Trophoblast cell (in vitro differentiated cells and primary cell): ENCODE measurements at places on chromosomes 4 and X.

DNA sequence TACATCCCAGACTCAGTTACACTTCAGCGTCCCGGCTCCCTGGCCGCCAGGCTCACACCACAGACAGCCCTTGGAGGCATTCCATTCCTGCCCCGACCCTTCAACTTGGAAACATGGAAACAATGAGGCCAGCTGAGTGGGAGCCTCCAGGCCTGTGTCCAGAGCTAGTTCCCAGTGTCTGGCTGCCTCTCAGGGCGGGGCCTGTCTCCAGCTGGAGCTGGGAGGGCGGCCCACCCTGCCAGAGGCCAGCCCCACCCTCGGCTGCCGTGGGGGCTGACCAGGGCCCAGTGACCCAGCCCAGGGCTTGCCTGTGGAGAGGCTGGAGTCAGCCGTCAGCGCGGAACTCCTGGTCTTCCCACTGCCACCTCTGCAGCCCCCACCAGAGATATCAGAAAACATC is 37.4 kb upstream of the SPON2 start:
- peak overlapping the region; percentile 88 for H3K27ac ChIP-seq
- H3K27me3 ChIP-seq: no peaks in the 10 kb centered on the region
- H3K4me3 ChIP-seq: no peak overlapping the region
- peaks cover 42% of the 10 kb centered on the region for H3K36me3 ChIP-seq
- peak; percentile 27 for DNase-seq

- H3K4me3 ChIP-seq: peak overlapping the region; percentile 66
- no peak overlapping the region for H3K27ac ChIP-seq
- no peaks in the 10 kb centered on the region for H3K36me3 ChIP-seq
- peak; percentile 22 for DNase-seq
Measured at GRCh38 chr4:122827258-122827878, 737 bp downstream of the FGF2 start.

DNA sequence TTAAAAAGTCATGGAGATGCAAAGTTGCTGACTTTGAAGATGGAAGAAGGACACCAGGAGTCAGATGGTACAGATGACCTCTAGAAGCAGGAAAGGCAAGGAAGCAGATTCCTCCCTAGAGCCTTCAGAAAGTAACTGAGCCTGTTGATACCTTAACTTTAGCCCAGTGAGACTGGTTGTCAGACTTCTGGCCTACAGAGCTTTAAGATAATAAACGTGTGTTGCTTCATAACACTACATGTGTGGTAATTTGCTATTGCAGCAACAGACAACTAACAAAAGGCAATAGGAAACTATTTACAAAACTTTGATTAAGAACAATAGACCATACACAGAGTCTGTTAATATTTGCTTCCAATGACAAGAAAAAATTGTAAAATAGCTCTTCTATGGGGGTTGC is 102.0 kb upstream of the USP38 start:
- peak; percentile 23 for DNase-seq
- H3K27me3 ChIP-seq: no peaks in the 10 kb centered on the region
- H3K36me3 ChIP-seq: no peaks in the 10 kb centered on the region
- no peak overlapping the region for H3K4me3 ChIP-seq

GRCh38 chr4:163878336-163879121 is 384.0 kb downstream of the TMA16 start:
- no peaks in the 10 kb centered on the region for H3K4me1 ChIP-seq
- no peak overlapping the region for H3K27ac ChIP-seq
- no peaks in the 10 kb centered on the region for H3K36me3 ChIP-seq
- no peak overlapping the region for H3K4me3 ChIP-seq
- no peaks in the 10 kb centered on the region for H3K27me3 ChIP-seq
- no peak for DNase-seq

DNA sequence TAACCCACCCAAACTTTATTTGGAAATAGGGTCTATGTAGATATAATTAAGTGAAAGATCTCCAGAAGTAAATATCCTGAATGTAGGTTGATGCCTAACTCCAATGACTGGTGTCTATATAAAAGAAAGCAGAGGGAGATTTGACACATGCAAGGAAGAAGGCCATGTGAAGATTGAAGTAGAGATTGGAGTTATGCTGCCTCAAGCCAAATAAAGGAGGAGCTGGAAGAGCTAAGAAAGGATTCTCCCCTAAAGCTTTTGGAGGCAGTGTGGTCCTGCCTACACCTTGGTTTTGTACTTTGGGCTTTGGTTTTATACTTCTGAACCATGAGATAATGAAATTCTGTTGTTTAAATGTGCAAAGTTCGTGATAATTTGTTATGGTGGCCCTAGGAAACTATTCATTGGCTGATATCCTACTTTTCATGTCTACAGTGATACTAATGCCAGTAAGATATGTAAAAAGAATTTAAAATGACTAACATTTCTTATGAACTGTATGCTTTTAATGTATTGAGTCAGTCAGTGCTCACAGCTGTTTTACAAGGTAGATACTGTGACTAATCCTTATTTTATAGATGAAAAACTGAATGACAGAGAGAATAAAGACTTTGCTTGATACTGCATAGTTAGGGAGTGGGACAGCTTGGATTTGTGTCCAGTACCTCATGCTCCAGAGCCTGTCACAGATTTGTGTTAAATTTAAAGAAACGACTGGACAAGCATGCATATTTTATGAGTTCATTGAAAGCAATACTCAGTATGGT is 5.9 kb upstream of the RAB40AL start:
- H3K4me3 ChIP-seq: no peak overlapping the region
- no peak for DNase-seq
- H3K36me3 ChIP-seq: no peaks in the 10 kb centered on the region
- no peaks in the 10 kb centered on the region for H3K4me1 ChIP-seq

GRCh38 chrX:129655547-129656249 is 942 bp upstream of the APLN start:
- no peak overlapping the region for H3K27ac ChIP-seq
- DNase-seq: no peak
- peaks cover 11% of the 10 kb centered on the region for H3K4me1 ChIP-seq

- no peak overlapping the region for H3K27ac ChIP-seq
- H3K27me3 ChIP-seq: no peaks in the 10 kb centered on the region
- no peaks in the 10 kb centered on the region for H3K4me1 ChIP-seq
- no peaks in the 10 kb centered on the region for H3K36me3 ChIP-seq
Measured at GRCh38 chr4:101197350-101197749, 150.0 kb downstream of the PPP3CA start.

DNA sequence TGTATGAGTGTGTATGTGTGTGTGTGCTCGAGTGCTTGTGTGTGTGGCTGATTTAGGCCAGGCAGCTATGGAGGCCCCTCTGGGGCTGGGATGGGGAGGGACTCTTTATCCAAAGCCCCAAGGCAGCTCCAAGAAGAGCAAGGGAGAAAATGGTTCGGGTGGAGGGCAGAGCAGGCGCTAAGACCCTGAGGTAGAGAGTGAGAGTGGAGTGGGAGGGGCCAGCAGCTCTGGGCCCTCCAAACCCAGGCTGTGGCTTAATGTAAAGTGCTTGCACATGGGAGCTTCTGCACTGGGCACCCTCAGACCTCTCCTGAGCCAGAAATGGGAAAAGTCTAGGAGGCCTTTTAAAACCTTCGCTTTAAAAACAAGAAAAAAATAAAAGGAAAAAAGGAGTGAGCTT is 233.5 kb upstream of the PSAPL1 start:
- no peak overlapping the region for H3K27ac ChIP-seq
- H3K4me1 ChIP-seq: no peaks in the 10 kb centered on the region
- H3K27me3 ChIP-seq: no peaks in the 10 kb centered on the region
- H3K36me3 ChIP-seq: no peaks in the 10 kb centered on the region
- H3K4me3 ChIP-seq: no peak overlapping the region
- no peak for DNase-seq

GRCh38 chr4:170138580-170139194 is 48.9 kb upstream of the AADAT start:
- H3K27me3 ChIP-seq: no peaks in the 10 kb centered on the region
- peak; percentile 95 for DNase-seq
- H3K4me3 ChIP-seq: no peak overlapping the region
- no peaks in the 10 kb centered on the region for H3K4me1 ChIP-seq

- no peaks in the 10 kb centered on the region for H3K4me1 ChIP-seq
- peak overlapping the region; percentile 85 for H3K4me3 ChIP-seq
- H3K27me3 ChIP-seq: no peaks in the 10 kb centered on the region
- no peaks in the 10 kb centered on the region for H3K36me3 ChIP-seq
- H3K27ac ChIP-seq: peak overlapping the region; percentile 81
Measured at GRCh38 chr4:56048702-56049431, 100.1 kb downstream of the CEP135 start.

GRCh38 chrX:155876704-155877103 is 4.4 kb upstream of the VAMP7 start:
- no peaks in the 10 kb centered on the region for H3K27me3 ChIP-seq
- no peaks in the 10 kb centered on the region for H3K36me3 ChIP-seq
- H3K27ac ChIP-seq: no peak overlapping the region
- no peak for DNase-seq
- no peaks in the 10 kb centered on the region for H3K4me1 ChIP-seq
- no peak overlapping the region for H3K4me3 ChIP-seq

DNA sequence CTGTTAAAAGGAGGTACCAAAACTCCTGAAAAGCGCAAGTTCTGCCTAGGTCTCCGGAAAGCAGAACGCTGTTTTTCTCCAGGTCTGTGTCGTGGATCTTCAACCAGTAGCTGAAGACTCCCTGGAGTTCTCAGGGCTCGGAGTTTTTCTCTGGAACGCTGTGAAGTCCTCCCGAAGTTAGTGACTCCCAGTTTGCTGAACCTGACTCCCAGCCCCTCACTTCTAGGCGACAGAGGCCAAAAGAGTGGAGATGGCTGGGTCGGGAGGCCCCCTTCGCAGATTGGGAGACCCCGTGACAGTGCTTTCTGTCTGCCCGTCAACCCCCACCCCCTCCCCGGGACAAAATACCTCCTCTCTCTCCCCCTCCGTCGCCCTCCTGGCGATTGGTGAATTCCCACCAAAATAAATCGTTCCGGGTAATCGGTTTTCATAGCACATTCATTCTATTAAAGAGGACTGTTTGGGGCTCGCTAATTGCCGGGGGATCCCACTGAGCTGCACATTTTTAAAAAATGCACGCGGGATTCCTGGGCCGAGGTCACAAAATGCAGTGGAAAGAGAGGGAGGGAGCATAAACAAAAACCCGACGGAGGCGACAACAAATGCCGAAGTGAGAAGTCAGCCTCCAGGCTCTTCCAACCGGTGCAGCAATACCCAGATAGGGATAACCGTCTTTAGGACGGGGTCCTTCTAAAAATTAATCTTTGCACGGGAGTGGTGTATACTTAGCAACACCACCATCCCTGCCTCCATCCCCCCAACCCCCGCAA is 4.0 kb upstream of the MSX1 start:
- H3K4me1 ChIP-seq: peaks cover 25% of the 10 kb centered on the region
- H3K36me3 ChIP-seq: no peaks in the 10 kb centered on the region
- DNase-seq: no peak
- peaks cover 35% of the 10 kb centered on the region for H3K27me3 ChIP-seq
- no peak overlapping the region for H3K4me3 ChIP-seq
- H3K27ac ChIP-seq: no peak overlapping the region

DNA sequence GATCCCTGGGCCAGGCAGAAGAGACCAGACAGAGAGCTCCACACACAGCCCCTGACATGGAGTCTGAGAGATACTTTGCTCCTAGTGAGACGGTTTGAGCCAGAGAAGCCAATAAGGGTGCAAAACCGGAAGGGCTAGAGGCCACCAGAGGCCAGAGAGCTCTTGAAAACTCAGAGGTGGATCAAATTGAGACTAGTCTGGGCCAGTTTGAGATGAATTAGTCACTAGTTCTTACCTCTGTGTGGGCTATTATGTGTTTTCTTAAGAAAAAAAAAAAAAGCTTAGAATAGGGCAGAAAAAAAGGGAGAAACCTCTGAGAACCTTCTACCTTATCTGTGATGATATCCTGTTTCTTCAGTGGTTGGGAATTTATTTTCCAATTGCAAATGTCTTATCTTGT is 110.4 kb upstream of the EDNRA start:
- DNase-seq: no peak
- H3K27ac ChIP-seq: no peak overlapping the region
- H3K4me1 ChIP-seq: no peaks in the 10 kb centered on the region
- no peaks in the 10 kb centered on the region for H3K36me3 ChIP-seq

DNA sequence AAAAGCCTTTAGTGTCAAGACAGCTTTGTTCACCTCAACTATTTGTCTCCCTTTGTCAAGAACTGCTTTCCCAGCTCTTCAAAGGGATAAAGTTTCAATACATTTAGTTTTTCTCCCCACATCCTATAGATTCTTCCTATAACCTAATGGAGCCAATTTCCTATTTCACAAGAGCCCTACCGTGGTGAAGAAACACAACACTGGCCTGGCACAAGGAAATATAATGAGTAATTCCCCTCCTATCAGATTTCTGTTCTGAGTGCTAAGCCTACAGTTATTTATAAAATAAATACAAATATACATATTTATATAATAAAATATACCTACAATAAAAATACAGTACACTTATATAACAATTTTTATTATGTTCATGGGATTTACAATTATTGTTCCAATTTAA is 89.9 kb downstream of the SHISA3 start:
- H3K36me3 ChIP-seq: no peaks in the 10 kb centered on the region
- no peak overlapping the region for H3K4me3 ChIP-seq
- no peak overlapping the region for H3K27ac ChIP-seq
- no peaks in the 10 kb centered on the region for H3K4me1 ChIP-seq
- no peaks in the 10 kb centered on the region for H3K27me3 ChIP-seq
- DNase-seq: no peak

DNA sequence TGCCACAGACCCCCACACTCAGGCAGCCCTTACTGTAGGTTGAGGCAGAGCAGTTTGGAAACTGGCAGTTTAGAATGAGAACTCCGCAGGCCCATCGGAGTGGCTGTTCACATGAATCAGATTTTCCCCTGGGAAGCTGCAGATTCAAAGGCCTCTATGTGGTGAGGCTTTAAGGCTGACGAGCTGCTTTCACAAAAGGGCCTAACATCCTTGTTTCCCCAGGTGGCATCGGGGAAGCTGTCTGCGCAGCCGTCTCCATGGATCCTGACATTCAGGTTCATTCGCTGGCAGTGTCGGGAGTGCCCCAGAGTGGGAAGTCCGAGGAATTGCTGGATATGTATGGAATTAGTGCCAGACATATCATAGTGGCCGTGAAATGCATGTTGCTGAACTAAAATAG is 33.7 kb downstream of the TKTL1 start:
- no peak overlapping the region for H3K27ac ChIP-seq
- H3K36me3 ChIP-seq: no peaks in the 10 kb centered on the region
- no peaks in the 10 kb centered on the region for H3K4me1 ChIP-seq
- DNase-seq: no peak

DNA sequence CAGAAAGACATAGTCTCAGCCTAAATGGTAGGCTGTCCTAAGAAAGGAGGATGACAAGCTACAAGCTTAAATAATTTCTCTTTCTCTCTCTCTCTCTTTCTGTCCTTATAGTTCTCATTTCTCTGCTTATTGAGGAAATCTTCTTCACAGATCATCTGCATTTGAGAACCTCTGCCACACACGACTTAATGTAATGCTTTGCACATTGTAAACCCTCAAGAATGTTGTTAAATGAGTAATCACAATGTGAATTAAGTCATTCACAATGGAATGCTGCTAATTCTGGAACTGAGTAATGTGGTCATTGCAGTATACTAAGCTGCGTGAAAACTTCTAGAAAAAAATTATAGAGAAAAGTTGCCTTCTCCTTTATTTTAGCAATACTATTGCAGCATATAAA is 508.9 kb upstream of the FTHL17 start:
- DNase-seq: peak; percentile 34
- no peaks in the 10 kb centered on the region for H3K36me3 ChIP-seq
- no peaks in the 10 kb centered on the region for H3K27me3 ChIP-seq
- H3K4me3 ChIP-seq: no peak overlapping the region

- no peaks in the 10 kb centered on the region for H3K4me1 ChIP-seq
- no peak overlapping the region for H3K4me3 ChIP-seq
- no peak overlapping the region for H3K27ac ChIP-seq
- H3K27me3 ChIP-seq: no peaks in the 10 kb centered on the region
Measured at GRCh38 chr4:142547974-142548373, 298.1 kb downstream of the INPP4B start.
